ENCODE measurements at places on chromosomes 3 and 15. TPM values are rescaled to one million over a fixed set of nuclear protein-coding genes. Genes with fewer than 3 reads are reported as not detected.
A peak's percentile ranks its signal among the peaks of the same experiment; 100 is the strongest.

Gene SLC22A13
- 1.2 TPM for total RNA-seq

DNA sequence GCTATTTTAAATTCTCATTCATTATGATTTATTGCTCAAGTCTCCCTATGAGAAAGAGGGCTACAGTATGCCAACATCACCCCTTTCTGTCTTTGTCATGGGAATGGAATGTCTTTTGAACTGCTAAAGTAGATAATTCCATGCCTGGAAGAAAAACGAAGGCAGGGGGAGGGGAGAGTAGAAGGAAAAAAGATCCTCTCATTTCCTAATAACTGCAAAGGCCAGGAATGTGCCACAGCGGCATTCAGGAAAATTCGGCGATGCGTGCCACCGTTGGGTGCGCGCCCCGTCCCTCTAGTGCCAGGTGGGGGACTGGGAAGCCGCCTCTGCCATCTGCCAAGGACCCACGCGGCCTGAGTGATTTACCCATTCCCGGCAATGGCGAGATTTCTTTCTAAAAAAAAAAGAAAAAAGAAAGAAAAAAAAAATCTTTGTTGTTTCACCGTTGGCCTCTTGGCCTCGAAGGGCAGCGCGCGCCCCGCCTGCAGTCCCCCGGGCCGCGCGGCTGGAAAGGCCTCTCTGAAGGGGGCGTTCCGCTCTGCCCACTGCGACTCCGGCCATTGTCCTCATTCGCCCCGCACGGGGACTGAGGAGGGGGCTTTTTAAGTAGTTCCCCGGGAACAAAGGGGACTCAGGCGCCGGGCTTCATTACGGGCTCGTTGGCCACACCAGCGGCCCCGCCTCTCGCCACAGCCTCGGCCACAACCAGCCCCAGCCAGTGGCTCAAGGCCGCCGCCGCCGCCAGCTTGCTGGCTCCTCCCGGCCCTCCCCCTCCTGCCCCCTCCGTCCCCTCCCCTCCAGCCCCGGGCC is 54.5 kb downstream of the CPN2 start:
- peak overlapping the region; percentile 63 for H3K27ac ChIP-seq
- no peaks in the 10 kb centered on the region for H3K36me3 ChIP-seq
- H3K27me3 ChIP-seq = peaks cover 19% of the 10 kb centered on the region
- DNase-seq = no peak
- peak overlapping the region; percentile 50 for H3K4me3 ChIP-seq

- no peaks in the 10 kb centered on the region for H3K27me3 ChIP-seq
- H3K27ac ChIP-seq = no peak overlapping the region
- H3K4me1 ChIP-seq = peaks cover 19% of the 10 kb centered on the region
- peaks cover 3% of the 10 kb centered on the region for H3K36me3 ChIP-seq
Observed at GRCh38 chr3:188749010-188749617, 422.7 kb upstream of the TPRG1 start.

DNA sequence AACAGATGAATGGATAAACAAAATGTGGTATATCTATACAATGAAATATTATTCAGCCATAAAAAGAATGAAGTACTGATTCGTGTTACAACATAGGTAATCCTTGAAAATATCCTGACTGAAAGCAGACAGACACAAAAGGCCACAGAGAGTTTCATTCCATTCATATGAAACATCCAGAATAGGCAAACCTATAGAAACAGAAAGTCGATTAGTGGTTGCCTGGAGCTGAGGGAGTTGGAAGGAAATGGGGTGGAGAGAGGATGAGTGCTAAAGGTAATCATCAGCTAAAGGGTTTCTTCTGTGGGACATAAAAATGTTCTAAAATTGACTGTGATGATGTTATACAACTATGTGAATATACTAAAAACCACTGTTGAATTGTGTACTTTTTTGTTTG is 22.9 kb downstream of the FOXP1 start:
- H3K27me3 ChIP-seq = no peaks in the 10 kb centered on the region
- H3K36me3 ChIP-seq = peaks cover 45% of the 10 kb centered on the region
- no peak overlapping the region for H3K27ac ChIP-seq
- H3K4me3 ChIP-seq = no peak overlapping the region
- DNase-seq = no peak
- peaks cover 28% of the 10 kb centered on the region for H3K4me1 ChIP-seq

- H3K4me3 ChIP-seq = no peak overlapping the region
- no peaks in the 10 kb centered on the region for H3K4me1 ChIP-seq
- DNase-seq = no peak
- no peaks in the 10 kb centered on the region for H3K27me3 ChIP-seq
- H3K36me3 ChIP-seq = no peaks in the 10 kb centered on the region
- H3K27ac ChIP-seq = no peak overlapping the region
Observed at GRCh38 chr15:95520511-95520910, 810.0 kb upstream of the NR2F2 start.

DNA sequence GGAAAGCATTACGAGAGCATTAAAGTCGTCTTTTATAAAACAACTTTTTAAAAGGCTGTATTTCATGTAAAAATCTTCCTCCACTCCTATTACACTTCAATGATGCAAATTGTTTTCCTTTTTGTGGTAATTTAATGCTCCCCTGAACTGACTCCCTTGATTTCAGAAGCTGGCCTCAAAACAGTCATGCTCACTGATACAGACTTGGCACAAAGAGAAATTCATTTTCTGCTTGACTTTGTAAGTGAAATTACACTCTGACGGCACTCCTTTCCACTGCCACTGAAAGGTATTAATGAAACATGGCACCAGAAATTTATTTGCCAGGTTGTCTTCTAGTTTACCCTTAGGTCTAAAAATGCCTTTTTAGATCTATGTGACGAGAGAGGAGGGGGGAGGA is 215.5 kb downstream of the LRRC3B start:
- no peak overlapping the region for H3K27ac ChIP-seq
- H3K4me3 ChIP-seq = no peak overlapping the region
- no peaks in the 10 kb centered on the region for H3K4me1 ChIP-seq
- no peaks in the 10 kb centered on the region for H3K27me3 ChIP-seq

- no peaks in the 10 kb centered on the region for H3K36me3 ChIP-seq
- no peak for DNase-seq
- H3K4me3 ChIP-seq = no peak overlapping the region
- H3K4me1 ChIP-seq = peaks cover 19% of the 10 kb centered on the region
- peaks cover 25% of the 10 kb centered on the region for H3K27me3 ChIP-seq
Observed at GRCh38 chr15:37136666-37137065, 36.3 kb upstream of the MEIS2 start.

GRCh38 chr3:179495483-179495882 is 44.2 kb upstream of the GNB4 start:
- no peak overlapping the region for H3K27ac ChIP-seq
- no peak for DNase-seq
- peaks cover 15% of the 10 kb centered on the region for H3K27me3 ChIP-seq
- H3K36me3 ChIP-seq = no peaks in the 10 kb centered on the region

GRCh38 chr15:63950911-63951481 is 95.3 kb downstream of the DAPK2 start:
- peaks cover 23% of the 10 kb centered on the region for H3K4me1 ChIP-seq
- H3K36me3 ChIP-seq = peaks cover 1% of the 10 kb centered on the region
- H3K27ac ChIP-seq = peak overlapping the region; percentile 85

Gene ARHGAP11A
- total RNA-seq = 17.6 TPM

Gene LYSMD4
- total RNA-seq = 14.1 TPM

Gene GP5
- total RNA-seq = 0.10 TPM

DNA sequence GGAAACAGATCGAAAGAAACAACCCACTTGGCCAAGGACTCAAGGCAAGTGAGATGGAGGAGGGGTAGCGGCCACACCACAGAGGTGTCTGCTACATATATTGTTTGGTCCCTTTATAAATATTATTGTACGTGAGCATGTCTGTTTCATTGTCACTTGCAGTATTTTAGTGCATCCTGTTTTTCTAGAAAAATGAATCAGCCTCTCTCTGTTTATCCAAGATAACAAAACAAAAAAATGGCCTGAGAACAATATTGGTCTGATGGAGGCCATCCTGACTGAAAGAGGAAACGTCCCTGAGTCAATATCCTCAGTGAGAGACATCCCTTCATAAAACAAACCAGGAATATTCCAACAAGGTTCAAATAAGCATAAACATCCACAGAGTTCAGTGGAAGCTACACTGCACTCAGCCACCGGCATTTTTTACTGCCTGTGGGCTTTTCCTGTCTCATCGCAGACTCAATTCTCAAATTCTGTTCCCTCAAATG is 42.0 kb downstream of the WWTR1 start:
- H3K4me3 ChIP-seq = peak overlapping the region; percentile 30
- H3K27me3 ChIP-seq = no peaks in the 10 kb centered on the region
- peak overlapping the region; percentile 88 for H3K27ac ChIP-seq
- peaks cover 72% of the 10 kb centered on the region for H3K4me1 ChIP-seq
- H3K36me3 ChIP-seq = peaks cover 7% of the 10 kb centered on the region

GRCh38 chr15:62857411-62857853 is 185.1 kb upstream of the TPM1 start:
- H3K4me1 ChIP-seq = peaks cover 13% of the 10 kb centered on the region
- no peaks in the 10 kb centered on the region for H3K27me3 ChIP-seq
- H3K27ac ChIP-seq = no peak overlapping the region
- H3K36me3 ChIP-seq = no peaks in the 10 kb centered on the region

- no peaks in the 10 kb centered on the region for H3K4me1 ChIP-seq
- no peaks in the 10 kb centered on the region for H3K36me3 ChIP-seq
- no peak overlapping the region for H3K4me3 ChIP-seq
- no peak for DNase-seq
- H3K27ac ChIP-seq = no peak overlapping the region
Observed at GRCh38 chr15:82945326-82945725, 7.2 kb downstream of the HOMER2 start.

- no peak overlapping the region for H3K4me3 ChIP-seq
- H3K36me3 ChIP-seq = peaks cover 12% of the 10 kb centered on the region
- no peaks in the 10 kb centered on the region for H3K27me3 ChIP-seq
- H3K27ac ChIP-seq = no peak overlapping the region
- H3K4me1 ChIP-seq = peaks cover 30% of the 10 kb centered on the region
- DNase-seq = no peak
Observed at GRCh38 chr3:152446495-152446894, 177.8 kb downstream of the MBNL1 start.

DNA sequence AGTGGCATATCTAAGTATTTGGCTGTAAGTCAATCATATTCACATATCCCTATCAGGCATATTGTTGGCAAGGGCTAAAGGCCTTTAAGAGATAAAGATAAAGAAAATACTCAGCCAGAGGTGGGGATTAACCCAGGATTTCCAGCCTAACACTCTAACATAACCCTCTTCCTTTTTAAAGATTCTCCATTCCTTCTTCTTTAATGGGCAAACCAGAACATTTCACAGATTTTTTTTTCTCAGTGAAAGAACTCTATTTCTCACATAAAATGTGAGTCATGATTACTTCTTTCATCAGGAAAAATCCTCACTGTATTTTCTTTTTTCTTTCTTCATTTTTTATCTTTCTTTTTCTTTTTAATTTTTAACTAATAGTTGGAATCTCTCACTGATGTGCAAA is 200.4 kb downstream of the NR1D2 start:
- DNase-seq = no peak
- peaks cover 27% of the 10 kb centered on the region for H3K4me1 ChIP-seq
- H3K36me3 ChIP-seq = peaks cover 2% of the 10 kb centered on the region
- H3K27ac ChIP-seq = peak overlapping the region; percentile 95
- H3K27me3 ChIP-seq = no peaks in the 10 kb centered on the region

Gene RPL35A
- 861 TPM for total RNA-seq

Gene RASL12
- total RNA-seq = 0.73 TPM

DNA sequence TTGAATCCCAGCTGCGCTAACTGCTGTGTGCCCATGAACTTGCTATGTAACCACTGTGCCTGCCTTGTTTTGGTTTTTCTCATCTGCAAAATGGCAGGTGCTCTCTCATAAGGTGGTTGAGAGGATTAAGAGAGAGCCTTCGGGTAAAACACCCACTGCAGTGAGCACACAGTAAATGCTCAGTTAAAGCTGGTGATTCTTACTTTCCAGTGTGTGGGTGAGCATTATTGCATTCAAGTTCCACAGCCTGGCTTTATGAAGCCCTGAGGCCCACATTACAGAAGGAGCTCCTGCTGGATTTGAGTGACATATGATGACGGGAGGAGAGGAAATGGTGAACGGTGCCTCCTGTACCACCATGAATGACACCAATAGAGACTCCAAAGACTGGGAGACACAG is 83.5 kb upstream of the SEC13 start:
- H3K4me1 ChIP-seq = peaks cover 6% of the 10 kb centered on the region
- no peaks in the 10 kb centered on the region for H3K36me3 ChIP-seq
- no peaks in the 10 kb centered on the region for H3K27me3 ChIP-seq
- DNase-seq = no peak
- H3K27ac ChIP-seq = no peak overlapping the region
